ENCODE measurements at places on chromosomes 13 and 19.

DNA sequence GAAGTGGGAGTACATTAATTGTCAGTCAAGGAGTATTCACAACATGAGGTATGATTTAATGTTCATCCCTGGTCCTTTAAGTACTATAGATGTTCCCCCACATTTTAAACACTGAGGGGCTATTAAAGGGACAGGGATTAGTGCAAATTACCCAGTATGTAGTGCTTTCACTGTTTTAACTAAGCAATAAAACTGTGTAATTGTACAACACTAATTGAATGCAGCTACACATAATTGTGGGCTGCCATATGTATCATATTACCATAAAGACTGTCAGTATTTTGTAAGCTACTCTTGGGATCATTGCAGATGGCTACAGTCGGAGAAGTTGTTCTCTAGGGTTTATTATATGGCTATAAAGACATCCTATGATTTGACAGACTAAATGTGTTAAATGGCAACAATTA is 316.6 kb downstream of the DCLK1 start:
- no peak for DNase-seq

GRCh38 chr19:58353717-58354477 is 605 bp upstream of the A1BG start:
- no peak for DNase-seq

- no peak for DNase-seq
These were observed at the start of gene P2RY11 for GRCh38 chr19:10111405-10111811. Gene P2RY11, plus strand, starts transcription at chr19:10111693. Its CDS starts 29 bp downstream, at chr19:10111722.

- no peak for DNase-seq
These were observed 37.6 kb downstream of the PIN1 start for GRCh38 chr19:9872618-9873242.

- DNase-seq = no peak
These were observed 27.3 kb downstream of the ZNF114 start for GRCh38 chr19:48296963-48297734.

Data from activated CD4-positive, alpha-beta T cell treated with anti-CD3 and anti-CD28 coated beads, Interleukin-2, amount 50 U/mL, for 4 hours (primary cell).